NCI-H748 treated with DMSO at 0.1 percent for 48 hours (cell line): ENCODE measurements at places on chromosomes 3 and 15.

DNA sequence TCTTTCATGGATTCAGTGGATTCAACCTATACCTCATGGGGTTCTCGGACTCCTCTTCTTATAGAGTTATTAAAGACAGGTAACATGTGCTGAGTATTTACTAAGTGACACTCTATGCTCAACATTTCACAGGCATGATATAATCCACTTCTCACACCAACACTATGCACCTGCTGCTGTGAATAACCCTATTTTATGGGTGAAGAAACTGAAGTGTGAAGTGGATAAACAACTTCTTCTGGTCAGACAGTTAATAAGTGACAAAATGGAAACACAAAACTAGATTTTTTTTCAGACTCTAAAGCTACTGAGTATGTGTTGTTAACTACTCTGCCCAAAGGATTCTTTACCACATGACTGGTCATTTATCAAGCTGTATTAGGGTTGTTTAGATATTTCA is 403.5 kb downstream of the DIPK2A start:
- no peak for DNase-seq

DNA sequence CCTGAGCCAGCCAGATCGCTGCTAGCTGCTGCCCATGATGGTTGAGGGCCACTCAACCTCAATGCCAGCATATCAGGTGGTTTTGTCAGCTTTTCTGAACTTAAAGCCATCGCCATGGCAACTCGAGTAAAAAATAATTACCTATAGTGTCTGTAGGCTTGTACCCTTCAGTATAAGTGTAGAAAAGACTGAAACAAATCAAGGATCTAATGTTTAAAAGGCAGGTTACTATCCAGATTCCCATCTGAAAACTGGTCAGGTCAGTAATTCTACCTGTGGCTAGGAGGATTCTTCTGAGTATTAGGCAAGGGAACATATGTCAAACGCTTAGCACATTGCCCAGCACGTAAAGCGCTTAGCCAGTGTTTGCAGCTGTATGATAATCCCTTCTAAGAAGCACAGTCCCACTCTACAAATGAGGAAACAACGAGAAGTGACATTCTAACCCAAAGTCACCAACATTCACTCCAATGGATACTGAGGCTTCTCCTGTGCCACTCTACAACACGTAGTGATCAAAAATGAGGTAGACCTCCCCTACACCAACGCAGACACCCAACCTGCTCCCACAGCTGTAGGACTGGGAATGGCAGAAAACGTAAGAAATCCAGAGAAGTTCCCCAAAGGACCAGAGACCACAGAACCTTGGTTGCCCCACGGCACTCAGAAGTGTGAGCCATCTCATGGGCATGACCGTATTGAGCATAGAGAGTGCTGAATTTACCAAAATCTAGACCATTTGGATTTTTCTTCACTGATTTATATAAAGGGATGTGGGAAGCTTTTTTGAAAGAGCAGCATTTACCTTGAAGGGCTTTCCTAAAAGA is 55.3 kb downstream of the SLTM start:
- DNase-seq, result no peak

GRCh38 chr3:169457807-169458697 is 205.5 kb downstream of the MECOM start:
- DNase-seq, result peak; percentile 47

- no peak for DNase-seq
Measured at GRCh38 chr3:149462581-149463011, 11.9 kb upstream of the TM4SF4 start.

- peak; percentile 34 for DNase-seq
Measured at GRCh38 chr3:160413613-160414248, 14.3 kb downstream of the SMC4 start.

GRCh38 chr15:100757661-100758060 is 122.0 kb upstream of the ALDH1A3 start:
- no peak for DNase-seq

DNA sequence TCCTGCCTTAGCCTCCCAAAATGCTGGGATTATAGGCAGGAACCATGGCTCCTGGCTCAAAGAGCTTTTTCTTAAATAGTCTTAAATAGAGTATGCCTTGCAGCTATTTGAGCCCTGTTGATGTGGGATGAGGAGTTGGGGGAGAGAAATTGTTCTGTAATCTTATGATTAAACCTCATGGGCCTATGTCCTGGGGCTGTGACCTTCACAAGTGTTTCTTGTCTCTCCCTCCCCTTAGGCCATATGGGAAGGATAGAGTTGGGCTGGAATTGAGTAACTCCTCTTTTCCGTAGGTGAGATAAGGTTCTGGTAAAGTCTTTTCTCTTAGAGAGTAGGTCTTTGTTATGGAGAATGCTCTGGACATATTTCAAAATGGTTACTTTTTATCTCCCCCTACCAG is 114.3 kb downstream of the ARNT2 start:
- no peak for DNase-seq

DNA sequence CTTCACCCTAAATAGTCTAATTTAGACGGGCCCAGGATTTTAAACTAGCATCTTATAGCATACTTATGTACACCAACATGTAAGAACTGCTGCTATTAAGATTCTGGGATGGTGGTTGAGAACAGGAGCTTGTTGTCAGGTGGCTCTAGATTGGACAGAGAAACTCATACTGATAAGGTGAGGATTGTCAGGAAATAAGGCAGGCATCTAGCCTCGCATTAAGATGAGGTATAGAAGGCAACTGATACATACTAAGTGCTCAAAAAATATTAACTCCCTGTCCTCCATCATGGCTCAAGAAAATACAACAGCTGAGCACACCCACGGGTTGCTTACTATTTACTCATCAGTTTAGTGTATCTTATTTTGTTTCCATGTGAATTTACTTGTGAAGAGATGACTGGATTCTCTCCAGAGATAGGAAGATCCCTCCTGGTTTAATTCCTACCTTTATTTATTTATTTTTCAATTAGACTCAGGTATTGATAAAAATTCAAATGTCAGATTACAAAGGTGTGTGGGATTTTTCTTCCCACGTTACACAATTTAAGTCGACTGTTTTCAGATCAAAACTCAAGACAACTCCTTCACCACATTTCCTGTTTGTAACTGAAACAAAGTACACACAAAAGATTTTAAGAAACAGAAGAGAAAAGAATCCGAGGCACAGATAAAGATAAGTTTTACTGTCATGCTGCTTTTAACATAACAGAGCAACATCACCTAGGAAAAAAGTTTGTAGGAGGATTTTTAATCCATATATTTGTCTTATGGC is at the start of gene TRAT1:
Gene TRAT1 (plus strand): TSS at position 664 of the 775 bp plus-strand sequence. CDS start 142 bp downstream, outside the sequence.
- no peak for DNase-seq
